Activated T-cell treated with anti-CD3 and anti-CD28 coated beads for 1 hour (primary cell): ENCODE measurements at places on chromosomes 6 and 20.

DNA sequence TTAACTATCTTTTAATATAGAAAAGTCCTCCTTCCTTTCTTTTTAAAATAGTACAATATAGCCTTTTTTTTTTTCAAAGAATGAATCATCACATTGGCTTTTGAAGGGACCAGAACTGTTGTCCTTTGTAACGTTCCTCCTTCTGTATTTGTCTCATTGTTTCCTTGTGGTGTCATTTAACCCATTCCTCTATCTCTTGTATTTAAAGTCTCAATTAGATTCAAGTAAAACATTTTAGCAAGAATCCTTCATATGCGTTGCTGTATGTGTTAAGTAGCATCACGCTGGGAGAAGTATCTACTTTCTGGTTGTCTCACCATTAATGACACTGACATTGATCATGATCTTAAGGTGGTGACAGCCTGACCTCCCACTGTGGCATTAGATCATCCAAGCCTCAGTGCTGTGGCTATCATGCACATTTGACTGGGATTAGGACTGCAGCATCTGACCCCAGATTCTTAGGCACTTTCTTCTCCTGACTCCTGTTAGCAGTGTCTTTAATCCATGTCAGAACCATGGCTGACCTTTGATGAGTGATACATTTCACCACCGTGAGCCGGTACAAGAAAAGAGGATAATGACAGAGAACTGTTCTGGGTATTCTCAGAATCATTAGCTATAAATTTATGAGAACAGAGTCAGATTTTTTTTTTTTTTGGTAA, 67.5 kb upstream of the TFB1M start:
- no peak for DNase-seq

DNA sequence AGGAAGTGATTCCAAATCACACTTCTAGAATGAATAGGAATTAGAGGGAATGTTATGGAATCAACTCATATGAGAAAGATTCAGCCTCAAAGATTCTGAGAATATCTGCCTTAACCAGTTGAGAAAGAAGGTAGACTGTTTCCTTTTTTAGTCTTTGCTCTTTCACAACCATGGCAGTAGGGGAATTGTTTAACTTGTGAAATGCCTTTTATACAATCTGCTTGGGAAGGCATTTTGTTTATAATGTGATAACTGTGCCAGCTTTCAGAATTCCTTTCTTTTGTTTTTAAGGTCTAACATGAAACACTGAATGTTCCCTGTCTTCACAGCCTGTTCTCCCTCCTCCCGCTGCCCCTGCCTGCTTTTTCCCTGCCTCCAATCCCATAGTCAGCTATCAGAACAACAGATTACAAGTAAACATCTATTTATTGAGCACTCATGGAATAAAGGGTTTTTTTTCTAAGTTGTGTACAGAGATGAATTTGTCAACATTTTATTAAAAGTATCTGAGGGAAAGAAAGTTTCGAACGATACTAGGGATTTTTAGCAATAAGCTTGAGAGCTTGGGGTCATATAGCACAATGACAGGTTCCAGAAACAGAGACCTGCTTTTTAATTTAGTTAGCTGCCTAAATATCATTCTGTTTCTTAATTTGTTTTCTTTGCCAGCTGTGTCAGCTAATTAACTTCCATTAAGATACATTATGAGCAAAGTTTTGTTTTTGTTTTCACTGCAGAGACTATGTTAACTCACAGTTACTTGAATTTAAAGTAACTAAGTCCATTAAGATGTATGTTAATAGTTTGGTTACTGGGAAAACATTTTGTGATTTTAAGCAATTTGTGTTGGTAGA, 28.3 kb upstream of the FBXO30 start:
- DNase-seq: no peak

DNA sequence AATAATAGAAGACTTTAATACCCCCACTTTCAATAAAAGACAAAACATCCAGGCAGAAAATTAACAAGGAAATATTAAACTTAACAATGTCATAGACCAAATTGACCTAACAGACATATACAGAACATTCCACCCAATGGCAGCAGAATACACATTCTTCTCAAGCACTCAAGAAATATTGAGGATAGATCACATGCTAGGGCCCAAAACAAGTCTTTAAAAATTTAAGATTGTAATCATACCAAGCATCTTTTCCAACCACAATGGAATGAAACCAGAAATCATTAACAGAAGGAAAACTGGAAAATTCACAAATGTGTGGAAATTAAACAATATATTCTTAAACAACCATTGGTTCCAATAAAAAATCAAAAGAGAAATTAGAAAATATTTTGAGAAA, 161.0 kb downstream of the COL12A1 start:
- DNase-seq: no peak

- DNase-seq: no peak
These were observed 2.0 kb upstream of the RAET1G start for GRCh38 chr6:149924933-149925252.

- DNase-seq: no peak
These were observed 7.7 kb upstream of the SEC63 start for GRCh38 chr6:107965746-107966145.

- DNase-seq: no peak
These were observed 81.0 kb downstream of the ERMARD start for GRCh38 chr6:169832247-169832948.

DNA sequence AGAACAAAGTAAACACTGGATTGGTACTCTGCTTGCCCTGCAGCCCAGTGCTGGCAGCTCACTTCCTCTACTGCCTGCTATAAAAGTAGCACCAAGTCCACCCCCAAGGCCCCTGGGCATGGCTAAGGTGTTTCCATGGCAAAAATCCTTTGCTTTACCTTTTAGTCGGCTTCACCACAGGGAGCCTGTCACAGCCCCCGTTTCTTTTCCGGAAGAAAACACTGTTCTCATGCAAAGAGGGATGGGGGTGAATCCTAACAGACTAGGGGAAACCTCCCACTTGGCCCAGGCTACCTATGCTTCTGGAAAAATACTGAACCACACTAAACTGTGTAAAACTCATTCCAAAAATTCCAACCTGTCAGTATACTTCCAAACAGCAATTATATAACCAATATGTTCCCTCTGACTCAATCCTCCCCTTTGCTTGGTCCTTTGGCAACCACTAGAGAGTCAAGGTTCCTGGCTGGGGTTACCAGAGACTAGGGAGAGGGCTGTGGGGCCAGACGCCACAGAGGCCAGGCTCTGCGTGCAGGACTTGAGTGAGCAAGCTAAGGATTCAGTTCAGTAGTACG, 16.1 kb downstream of the PPIL1 start:
- no peak for DNase-seq

- DNase-seq: no peak
These were observed 124.3 kb downstream of the SCML4 start for GRCh38 chr6:107699697-107700325.

- no peak for DNase-seq
These were observed 111.5 kb downstream of the PRND start for GRCh38 chr20:4833074-4833728.

DNA sequence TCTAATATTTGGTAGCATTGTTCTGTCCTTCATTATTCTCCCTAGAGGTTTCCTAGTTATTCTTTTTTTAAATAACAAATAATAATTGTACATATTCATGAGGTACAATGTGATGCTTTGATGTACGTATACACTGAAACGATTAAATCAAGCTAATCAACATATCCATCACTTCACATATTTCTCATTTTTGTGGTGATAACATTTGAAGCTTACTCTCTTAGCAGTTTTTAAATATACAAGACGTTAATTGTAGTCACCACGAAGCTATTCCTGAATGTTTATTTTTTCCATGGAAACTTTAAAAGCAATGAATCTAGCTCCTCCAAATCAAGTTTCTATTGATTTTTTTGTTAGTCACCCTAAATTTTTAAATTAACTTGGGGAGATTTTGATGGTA, 116.5 kb upstream of the PRND start:
- DNase-seq: no peak

DNA sequence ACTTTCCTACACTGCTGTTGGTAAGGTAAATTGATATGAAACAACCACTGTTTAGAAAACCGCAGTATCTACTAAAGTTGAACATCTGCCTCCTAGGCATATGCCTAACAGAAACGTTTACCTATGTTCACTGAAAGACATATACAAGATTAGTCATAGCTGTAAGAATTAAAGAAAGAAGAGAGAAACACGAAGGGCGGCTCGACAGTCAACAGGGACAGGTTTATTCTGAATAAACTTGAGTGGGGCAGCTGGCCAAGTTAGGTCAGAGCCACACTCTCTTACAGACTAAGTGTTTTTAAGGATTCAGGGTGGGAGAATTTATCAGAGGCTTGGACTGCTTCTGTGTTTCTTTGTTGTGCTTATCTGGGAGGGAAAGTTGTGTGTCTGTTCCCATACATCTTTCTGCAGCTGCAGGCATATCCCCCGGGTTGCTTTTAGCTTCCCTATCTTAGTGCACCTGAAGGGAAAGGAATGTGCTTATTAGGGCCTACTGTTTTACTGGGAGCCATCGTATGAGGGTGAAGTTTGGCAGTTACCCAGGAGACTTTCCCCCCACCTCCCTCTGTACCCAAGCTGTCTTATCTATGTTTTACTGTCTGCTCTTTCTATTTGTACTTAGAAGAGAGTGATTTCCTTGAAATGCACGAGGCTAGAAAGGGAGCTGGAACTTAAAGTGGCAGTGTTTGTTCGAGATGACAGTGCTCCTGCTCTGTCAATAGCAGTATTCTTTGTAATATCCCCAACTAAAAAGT, 20.4 kb downstream of the PROCR start:
- no peak for DNase-seq

DNA sequence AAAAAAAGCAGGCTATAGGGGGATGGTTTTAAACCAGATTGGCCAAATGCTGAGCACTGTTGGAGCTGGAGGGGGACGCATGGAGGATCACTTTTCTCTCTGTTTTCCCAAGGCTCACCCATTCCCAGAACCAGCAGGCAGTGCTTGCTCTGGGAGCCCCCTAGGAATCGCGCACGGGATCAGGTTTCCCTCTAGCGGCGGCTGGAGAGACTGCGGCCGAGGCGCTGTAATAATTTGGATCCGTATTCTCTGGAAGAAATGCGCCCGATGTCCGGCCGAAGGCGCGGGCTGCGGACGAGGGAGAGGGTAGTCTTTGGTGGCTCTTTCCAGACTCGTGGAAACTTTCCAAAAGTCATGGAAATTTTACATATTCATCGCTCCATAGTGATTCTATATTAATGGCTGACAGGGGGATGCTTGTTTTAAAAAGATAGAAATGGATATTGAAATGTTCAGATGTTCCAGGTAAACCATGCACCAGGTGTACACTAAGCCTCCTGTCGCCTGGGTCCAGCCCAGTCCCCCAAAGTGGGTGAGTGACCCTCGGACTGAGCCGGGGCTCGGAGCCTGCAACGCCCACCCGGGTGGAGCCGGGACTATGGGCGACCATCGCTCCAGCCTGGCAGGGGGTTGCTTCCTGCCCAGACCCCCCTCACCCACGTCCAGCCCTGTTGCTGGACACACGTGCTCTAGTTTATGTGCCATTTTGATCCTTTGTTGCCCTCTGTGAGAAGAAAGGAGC, 78.7 kb upstream of the PHACTR3 start:
- no peak for DNase-seq

GRCh38 chr6:152977556-152977955, 5.3 kb downstream of the FBXO5 start:
- DNase-seq: no peak

GRCh38 chr6:169858293-169858934, 107.0 kb downstream of the ERMARD start:
- DNase-seq: no peak

DNA sequence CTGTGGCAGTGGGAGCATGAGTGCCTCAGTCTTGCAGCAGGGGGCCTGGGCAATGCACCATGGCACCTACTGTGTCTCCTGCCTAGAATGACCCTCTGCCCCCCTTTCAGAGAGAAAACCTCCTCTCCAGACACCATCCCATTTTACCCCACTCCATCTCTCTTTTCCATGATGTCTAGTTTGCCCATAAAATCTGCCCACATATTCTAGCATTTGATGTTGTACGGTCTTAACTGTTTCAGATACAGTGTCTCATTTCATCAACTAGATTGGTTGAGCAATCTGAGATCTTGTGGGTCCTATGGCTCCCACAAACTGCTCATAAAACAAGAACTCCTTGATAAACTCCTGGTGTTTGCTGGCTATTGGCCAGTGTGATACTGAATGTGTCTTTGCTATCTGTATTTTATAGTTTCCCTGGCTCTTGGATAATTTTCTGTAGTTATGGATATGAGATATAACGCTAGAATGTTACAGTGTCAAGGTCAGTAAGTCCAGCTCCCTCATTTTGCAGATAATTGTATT, 8.1 kb downstream of the PNPLA1 start:
- DNase-seq: no peak

DNA sequence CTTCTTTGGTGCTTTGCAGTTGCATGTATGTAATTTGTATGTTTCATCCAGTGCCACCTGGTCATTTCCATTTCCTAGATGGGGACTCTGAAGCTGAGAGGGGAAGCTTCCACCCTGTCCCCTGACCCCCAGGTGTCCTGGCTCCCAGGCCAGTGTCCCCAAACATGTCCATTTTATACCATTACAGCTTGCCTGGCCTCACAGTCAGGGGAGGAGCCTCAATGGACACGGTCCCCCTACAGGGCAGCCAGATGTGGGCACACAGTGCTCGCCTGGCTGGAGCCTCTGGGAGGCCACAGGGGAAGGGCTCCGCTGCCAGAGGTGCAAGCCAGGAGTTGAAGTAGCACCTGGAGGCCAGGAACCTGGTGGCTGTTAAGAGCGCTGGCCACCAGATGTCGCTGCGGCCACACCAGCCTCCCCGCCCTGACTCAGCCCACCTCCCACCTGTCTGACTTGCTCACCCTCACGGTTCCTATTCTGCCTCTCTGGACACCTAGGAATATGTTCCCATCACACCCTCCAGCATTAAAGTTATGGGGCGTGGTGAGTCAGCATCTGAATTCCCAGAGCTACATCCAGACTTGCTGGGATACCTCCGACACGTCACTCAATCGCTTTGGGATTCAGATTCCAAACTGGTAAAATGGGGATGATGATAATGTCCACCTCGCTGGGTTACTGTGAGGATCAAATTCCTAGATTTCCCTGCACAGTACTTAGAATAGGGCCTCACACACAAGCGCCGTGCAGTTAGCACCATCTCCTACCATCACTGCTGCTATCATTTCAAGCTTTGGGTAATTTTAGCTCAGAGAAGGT, 107.4 kb downstream of the SULF2 start:
- peak; percentile 32 for DNase-seq

DNA sequence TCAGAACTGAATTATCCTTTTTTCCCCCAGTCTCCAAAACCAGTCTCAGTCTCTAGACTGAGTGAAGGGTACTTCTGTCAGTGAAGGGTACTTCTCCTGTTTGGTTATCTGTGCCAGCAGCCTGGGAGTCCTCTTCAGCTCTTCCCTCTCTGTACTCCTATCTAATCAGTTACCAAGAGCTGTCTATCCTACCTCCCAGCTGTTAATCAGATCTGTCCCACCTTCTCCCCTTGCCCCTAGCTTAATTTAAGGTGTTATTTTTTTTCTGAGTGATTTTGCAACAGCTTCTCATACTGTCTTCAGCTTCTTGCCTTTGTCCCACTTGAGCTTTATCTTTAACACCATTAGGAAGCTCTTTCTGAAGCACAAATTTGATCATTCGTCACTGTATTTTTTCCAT, 491.9 kb upstream of the SOX4 start:
- DNase-seq: no peak

DNA sequence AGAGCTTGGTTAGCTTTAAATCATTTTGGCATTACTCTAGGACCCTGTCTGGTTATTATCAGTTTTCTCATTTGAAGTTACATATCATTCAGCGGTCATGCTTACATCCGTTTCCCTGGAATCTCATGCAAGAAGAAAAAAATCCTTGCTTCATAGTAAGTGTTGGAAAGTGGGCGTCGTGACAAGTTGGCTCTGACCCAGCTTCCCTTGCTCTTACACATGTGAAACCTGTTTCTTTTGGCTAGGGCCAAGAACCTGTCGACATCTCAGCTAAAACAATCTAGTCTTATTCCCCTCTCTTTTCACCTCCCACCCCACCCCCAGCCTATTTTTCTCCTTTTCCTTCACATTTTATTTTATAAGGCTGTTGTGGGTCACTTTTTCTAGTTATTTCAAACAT, 45.5 kb downstream of the ANKS1A start:
- DNase-seq: no peak
